Endodermal cell (in vitro differentiated cells): ENCODE measurements at places on chromosomes 6 and 20. TPM values are rescaled to one million over a fixed set of nuclear protein-coding genes. Genes with fewer than 3 reads are reported as not detected.

- no peaks in the 10 kb centered on the region for H3K27me3 ChIP-seq
- no peaks in the 10 kb centered on the region for H3K36me3 ChIP-seq
- no peak overlapping the region for H3K27ac ChIP-seq
- H3K4me3 ChIP-seq, result no peak overlapping the region
Observed at GRCh38 chr6:137291441-137291840, 72.3 kb upstream of the IFNGR1 start.

- no peak overlapping the region for H3K27ac ChIP-seq
- no peaks in the 10 kb centered on the region for H3K27me3 ChIP-seq
- no peak overlapping the region for H3K4me3 ChIP-seq
- no peaks in the 10 kb centered on the region for H3K36me3 ChIP-seq
- DNase-seq, result no peak
- H3K4me1 ChIP-seq, result no peaks in the 10 kb centered on the region
Observed at GRCh38 chr6:65501045-65501444, 206.0 kb downstream of the EYS start.

- no peaks in the 10 kb centered on the region for H3K27me3 ChIP-seq
- H3K4me3 ChIP-seq, result no peak overlapping the region
- no peaks in the 10 kb centered on the region for H3K4me1 ChIP-seq
- no peak overlapping the region for H3K27ac ChIP-seq
- no peak for DNase-seq
Observed at GRCh38 chr6:148247386-148248063, 95.1 kb upstream of the SASH1 start.

DNA sequence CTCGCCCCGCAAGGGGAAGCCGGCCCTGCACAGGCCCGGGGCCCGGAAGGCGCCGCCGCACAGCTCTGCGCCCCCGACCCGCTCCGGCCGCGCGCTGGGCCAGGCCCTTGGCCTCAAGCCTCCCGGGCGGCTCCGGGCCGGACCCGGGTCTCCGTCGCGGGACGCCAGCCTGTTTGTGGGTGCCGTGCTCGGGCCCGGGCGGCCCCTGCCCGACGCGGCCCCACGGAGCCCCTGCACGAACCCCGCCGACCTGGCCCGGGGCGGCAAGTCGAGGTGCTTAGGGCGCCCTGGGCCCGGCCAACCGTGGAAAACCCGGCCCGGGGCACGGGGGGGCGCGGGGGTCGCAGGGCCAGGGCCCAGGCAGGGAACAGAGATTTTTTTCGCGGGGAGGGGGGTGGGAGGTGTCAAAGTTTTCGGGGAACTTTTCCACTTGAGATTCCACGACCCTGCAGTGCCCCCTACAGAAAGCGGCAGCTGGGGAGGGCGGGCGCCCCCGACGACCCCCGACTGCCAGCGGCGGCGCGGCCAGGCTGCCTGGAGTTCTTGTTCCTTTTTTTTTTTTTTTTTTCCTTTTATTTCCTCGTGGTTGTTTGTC lies 805 bp upstream of the STX16 start:
- H3K4me3 ChIP-seq, result peak overlapping the region; percentile 97

GRCh38 chr20:19938421-19939090 lies 78.6 kb upstream of the NAA20 start:
- H3K4me1 ChIP-seq, result peaks cover 5% of the 10 kb centered on the region
- H3K36me3 ChIP-seq, result no peaks in the 10 kb centered on the region
- H3K27ac ChIP-seq, result no peak overlapping the region
- H3K4me3 ChIP-seq, result no peak overlapping the region

DNA sequence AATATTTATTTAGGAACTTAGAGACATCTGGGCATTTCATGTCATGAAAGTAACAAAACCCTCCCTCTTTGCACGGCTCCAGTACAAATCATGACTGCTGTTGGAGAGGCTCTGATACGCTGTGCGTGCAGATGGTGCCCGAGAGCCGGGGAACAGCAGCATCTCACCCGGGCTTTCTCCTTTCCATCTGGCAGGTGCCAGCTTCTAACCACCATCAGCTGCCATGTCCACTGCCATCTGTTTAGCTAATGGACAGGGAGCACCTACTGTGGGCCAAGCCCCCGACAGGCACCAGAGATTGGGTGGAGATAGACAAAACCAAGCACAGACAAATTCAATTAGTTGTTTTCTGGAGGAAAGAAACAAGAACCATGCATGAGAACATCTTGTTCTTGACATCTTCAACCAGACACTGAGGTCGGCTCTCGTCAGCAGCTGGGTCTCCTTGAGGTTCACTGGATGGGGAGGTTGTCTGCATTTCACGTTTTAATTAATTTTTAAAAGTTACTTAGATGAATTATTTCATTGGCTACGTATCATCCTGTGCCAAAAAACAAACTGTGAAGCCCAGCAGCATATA lies 323.7 kb downstream of the THBS2 start:
- no peak overlapping the region for H3K27ac ChIP-seq
- DNase-seq, result no peak
- H3K27me3 ChIP-seq, result no peaks in the 10 kb centered on the region
- no peaks in the 10 kb centered on the region for H3K36me3 ChIP-seq
- H3K4me1 ChIP-seq, result no peaks in the 10 kb centered on the region

DNA sequence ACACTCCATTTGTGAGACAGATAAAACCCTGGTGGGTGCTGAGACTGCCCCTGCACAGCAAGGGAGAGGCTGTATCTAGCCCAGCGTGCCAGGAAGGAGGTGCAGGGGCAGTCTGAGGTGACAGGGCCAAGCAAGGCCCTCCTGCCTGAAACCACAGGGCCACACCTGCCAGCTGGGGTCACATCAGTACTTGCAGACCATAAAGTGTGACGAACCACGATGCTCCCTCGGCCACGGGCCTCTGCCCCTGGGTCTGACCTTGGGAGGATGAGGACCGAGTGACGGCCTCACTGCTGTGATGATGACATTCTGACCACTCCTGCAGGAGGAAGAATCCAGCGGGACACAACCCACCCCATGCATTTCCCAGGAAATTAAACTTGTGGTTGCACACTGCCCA lies 75.1 kb downstream of the NINL start:
- peaks cover 3% of the 10 kb centered on the region for H3K4me1 ChIP-seq
- DNase-seq, result no peak
- H3K4me3 ChIP-seq, result no peak overlapping the region
- H3K27ac ChIP-seq, result no peak overlapping the region
- H3K27me3 ChIP-seq, result no peaks in the 10 kb centered on the region

DNA sequence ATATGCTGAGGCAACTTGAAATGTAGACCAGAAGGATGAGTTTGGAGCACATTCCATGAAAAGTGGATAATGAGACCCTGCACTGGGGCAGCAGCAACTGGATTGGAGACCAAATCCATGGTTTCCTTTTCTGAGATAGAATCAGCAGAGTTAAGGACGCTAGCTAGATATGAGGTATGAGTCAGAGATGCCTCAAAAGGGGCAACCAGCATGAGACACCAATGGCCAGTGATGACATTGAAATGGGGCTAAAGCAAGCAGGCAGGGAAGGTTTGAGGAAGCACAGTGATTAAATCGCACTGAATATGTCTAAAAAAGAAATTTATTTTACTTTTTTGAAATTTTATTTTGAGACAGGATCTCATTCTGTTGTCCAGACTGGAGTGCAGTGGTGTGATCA lies 802.4 kb downstream of the TFAP2A start:
- no peaks in the 10 kb centered on the region for H3K36me3 ChIP-seq
- H3K27me3 ChIP-seq, result peaks cover 3% of the 10 kb centered on the region
- no peak overlapping the region for H3K27ac ChIP-seq

DNA sequence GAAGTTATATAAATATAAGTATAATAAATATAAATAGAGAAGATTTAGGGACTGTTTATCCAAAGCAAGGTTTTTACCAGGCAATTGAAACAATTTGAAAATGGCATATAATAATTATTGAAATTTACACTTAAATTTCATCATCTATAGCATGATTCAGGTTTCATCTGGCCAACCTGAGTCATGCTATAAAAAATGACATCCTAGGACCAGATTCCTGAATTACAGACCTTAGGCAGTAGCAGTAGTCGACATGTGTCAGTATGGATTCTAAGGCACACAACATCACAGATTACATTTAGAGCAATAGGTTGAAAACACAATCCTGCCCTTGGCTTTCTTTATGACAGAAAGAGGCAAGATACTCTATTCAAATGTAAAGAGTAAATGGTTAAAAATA lies 592.3 kb downstream of the PHF3 start:
- H3K4me3 ChIP-seq, result no peak overlapping the region
- no peaks in the 10 kb centered on the region for H3K36me3 ChIP-seq
- no peaks in the 10 kb centered on the region for H3K4me1 ChIP-seq
- peaks cover 32% of the 10 kb centered on the region for H3K27me3 ChIP-seq
- DNase-seq, result no peak

- no peaks in the 10 kb centered on the region for H3K36me3 ChIP-seq
- H3K4me1 ChIP-seq, result no peaks in the 10 kb centered on the region
- H3K27me3 ChIP-seq, result no peaks in the 10 kb centered on the region
- DNase-seq, result no peak
- no peak overlapping the region for H3K4me3 ChIP-seq
- no peak overlapping the region for H3K27ac ChIP-seq
Observed at GRCh38 chr20:44349349-44349748, 6.2 kb upstream of the HNF4A start.

DNA sequence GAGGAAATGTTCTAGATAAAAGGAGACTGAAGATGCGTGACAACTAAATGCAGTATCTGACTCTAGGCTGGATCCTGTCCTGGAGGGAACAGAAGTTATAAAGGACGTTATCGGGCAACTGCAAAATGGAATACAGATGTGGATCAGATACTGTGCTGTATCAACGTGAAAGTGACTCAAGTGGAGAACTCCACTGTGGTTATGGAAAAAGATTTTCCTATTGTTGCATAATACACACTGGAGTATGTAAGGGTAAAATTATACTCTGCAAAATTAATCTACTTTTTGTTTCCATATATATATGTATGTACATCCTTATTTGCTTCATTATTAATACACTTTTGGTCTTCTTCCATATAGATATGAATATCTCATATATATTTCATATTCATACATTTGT lies 654.0 kb downstream of the QKI start:
- no peaks in the 10 kb centered on the region for H3K27me3 ChIP-seq
- H3K4me3 ChIP-seq, result no peak overlapping the region
- no peak for DNase-seq
- no peaks in the 10 kb centered on the region for H3K4me1 ChIP-seq
- no peaks in the 10 kb centered on the region for H3K36me3 ChIP-seq

- no peak overlapping the region for H3K27ac ChIP-seq
- H3K36me3 ChIP-seq, result peaks cover 3% of the 10 kb centered on the region
- DNase-seq, result no peak
- peaks cover 5% of the 10 kb centered on the region for H3K4me1 ChIP-seq
Observed at GRCh38 chr6:44261581-44261980, 3.8 kb downstream of the NFKBIE start.

DNA sequence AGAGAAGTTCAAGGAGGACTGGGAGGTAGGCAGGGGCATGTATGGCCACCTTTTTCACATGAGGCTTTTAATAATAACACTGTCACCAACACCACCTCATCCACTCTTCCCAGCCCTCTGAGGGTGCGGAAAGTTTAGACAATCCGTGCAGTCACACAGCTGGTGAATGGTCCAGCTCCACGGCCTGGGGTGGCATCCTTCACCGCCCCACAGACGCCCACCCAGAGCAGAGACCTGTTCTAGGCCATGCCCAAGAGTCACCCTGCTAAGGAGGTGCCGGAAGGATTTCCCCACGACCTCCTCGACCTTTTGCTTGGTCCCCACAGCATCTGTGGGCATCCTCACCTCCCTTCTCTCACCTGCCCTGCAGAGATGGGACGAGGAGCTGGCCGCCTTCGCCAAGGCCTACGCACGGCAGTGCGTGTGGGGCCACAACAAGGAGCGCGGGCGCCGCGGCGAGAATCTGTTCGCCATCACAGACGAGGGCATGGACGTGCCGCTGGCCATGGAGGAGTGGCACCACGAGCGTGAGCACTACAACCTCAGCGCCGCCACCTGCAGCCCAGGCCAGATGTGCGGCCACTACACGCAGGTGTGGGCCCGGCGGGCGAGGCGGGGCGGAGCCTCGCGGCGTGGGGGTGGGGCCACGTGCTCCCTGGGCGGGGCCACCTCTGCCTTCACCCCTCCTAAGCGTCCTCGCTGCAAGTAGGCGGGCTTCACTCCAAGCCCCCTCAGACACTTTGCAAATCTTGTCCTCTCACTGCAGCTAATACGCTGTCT lies 4.4 kb downstream of the PI16 start:
- H3K36me3 ChIP-seq, result no peaks in the 10 kb centered on the region
- peak; percentile 81 for DNase-seq
- no peak overlapping the region for H3K27ac ChIP-seq

GRCh38 chr20:49569411-49570115 lies 1.6 kb upstream of the PTGIS start:
- DNase-seq, result peak; percentile 64
- H3K27me3 ChIP-seq, result peaks cover 8% of the 10 kb centered on the region
- H3K27ac ChIP-seq, result no peak overlapping the region
- H3K4me1 ChIP-seq, result peaks cover 5% of the 10 kb centered on the region
- H3K36me3 ChIP-seq, result no peaks in the 10 kb centered on the region

GRCh38 chr20:23042270-23042669 lies 7.2 kb downstream of the SSTR4 start:
- H3K4me1 ChIP-seq, result peaks cover 10% of the 10 kb centered on the region
- H3K36me3 ChIP-seq, result no peaks in the 10 kb centered on the region
- H3K27ac ChIP-seq, result no peak overlapping the region
- peaks cover 40% of the 10 kb centered on the region for H3K27me3 ChIP-seq
- peak; percentile 38 for DNase-seq

GRCh38 chr6:72032086-72032485 lies 145.7 kb downstream of the RIMS1 start:
- no peak overlapping the region for H3K27ac ChIP-seq
- no peak for DNase-seq
- no peak overlapping the region for H3K4me3 ChIP-seq
- no peaks in the 10 kb centered on the region for H3K27me3 ChIP-seq

DNA sequence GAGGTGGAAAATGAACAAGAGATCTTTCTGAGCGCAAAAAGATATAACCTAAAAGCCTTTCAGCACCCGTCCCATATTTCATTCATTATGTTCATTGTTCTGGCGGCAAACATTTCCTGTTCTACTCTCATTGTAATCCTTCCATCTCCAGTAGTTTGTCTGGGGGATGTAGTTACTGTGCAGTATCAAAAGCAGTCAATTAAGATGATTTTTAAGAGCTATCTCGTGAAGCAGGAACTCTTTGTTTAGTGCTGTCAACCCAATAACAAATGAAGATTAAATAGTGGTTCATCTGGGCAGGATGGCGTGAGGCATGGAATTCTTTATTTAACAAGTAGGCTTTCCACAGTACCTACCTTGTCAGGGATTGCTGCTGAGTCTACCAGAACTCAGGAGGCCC lies 876.7 kb downstream of the HACE1 start:
- no peaks in the 10 kb centered on the region for H3K27me3 ChIP-seq
- no peak for DNase-seq
- no peak overlapping the region for H3K27ac ChIP-seq
- peaks cover 8% of the 10 kb centered on the region for H3K4me1 ChIP-seq

Gene DDX43
- not detected in 2 replicates for total RNA-seq

Gene LY6G6C
- total RNA-seq, result 0.29 and 0.90 TPM in 2 replicates

Gene SLC17A1
- total RNA-seq, result not detected in 2 replicates

Gene OR2H2
- total RNA-seq, result not detected in 2 replicates

Gene CDH4
- 4.8 and 5.8 TPM in 2 replicates for total RNA-seq

Gene SIGLEC1
- not detected in 2 replicates for total RNA-seq

Gene TFAP2D
- total RNA-seq, result not detected in 3 replicates

Gene HCK
- total RNA-seq, result 0.40 to 0.70 TPM in 2 of 3 replicates, not detected in the other

Gene NT5E
- total RNA-seq, result 0.29 and 0.33 TPM in 2 replicates

Gene VGLL2
- total RNA-seq, result 0.15 TPM in 1 of 2 replicates, not detected in the other
